ENCODE measurements at places on chromosomes 6 and 20.

- H3K4me3 ChIP-seq: no peak overlapping the region
- H3K27me3 ChIP-seq: no peaks in the 10 kb centered on the region
- DNase-seq: peak; percentile 44
- H3K4me1 ChIP-seq: no peaks in the 10 kb centered on the region
- H3K27ac ChIP-seq: no peak overlapping the region
- no peaks in the 10 kb centered on the region for H3K36me3 ChIP-seq
Observed at GRCh38 chr20:8255945-8256632, 124.0 kb downstream of the PLCB1 start.

DNA sequence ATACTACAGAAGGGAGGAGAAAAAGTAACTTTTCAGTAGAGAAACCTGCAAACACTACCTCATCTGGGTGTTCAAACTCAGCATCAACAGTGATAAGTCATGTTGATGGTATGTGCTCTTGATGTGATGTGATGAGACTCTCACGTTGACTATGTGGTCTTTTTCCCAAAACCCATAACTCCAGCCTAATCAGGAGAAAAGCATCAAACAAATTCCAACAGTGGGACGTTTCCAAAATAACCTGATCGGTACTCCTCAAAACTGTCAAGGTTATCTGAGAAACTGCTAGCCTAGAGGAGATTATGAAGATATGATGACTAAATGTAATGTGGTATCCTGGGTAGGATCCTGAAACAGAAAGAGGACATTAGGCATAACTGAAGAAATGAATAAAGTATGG lies 41.9 kb upstream of the TAB2 start:
- peaks cover 5% of the 10 kb centered on the region for H3K4me1 ChIP-seq
- no peaks in the 10 kb centered on the region for H3K27me3 ChIP-seq
- H3K4me3 ChIP-seq: no peak overlapping the region
- no peak overlapping the region for H3K27ac ChIP-seq
- H3K36me3 ChIP-seq: no peaks in the 10 kb centered on the region

GRCh38 chr20:6576726-6577125 lies 190.8 kb upstream of the BMP2 start:
- H3K4me1 ChIP-seq: no peaks in the 10 kb centered on the region
- H3K36me3 ChIP-seq: no peaks in the 10 kb centered on the region
- no peaks in the 10 kb centered on the region for H3K27me3 ChIP-seq
- no peak overlapping the region for H3K27ac ChIP-seq

- H3K36me3 ChIP-seq: no peaks in the 10 kb centered on the region
- no peak overlapping the region for H3K4me3 ChIP-seq
- DNase-seq: no peak
Observed at GRCh38 chr6:154380741-154381140, 24.1 kb upstream of the IPCEF1 start.

DNA sequence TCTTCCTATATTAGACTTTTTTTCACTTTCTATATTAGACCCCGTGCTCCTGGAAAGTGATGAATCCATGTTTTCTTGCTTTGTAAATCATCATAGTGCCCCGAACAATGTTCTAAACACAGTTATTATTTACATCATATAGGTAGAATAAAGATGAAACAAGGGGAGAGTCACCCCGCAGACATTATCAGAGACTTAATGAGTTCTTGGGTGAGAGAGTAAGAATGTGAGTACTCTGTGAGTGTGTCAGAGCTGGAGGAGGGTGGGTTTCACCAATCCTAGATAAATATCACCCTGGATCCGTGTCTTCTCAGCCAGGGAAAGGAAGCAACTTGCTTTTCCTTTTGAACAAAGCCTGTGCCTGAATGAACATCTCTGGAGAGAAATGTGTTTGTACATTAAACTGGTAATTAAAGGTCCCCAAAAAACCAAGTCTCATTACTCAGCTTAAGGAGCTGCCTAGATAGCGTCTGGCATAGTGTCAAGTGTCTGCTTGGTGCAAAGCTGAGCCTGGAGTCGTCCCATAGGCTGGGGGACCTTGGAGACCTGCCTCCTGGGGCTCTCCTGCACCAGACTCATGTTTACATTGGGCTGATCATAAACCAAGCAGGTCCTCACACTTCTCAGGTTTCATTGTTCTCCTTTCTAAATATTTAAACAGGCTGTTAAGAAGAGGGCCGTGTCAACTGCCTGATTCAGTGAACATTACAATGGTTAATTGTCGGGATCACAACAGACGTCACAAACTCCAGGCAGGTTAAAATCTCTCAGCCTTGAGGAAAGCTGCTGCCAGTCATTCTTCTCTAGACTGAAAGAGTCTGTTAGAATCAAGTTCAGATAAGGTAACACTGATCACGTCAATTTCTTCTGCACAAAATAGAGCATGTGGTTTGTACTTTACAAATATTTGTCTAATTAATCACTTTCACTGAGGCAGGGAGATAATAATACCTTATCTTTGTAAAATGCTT lies 179.7 kb upstream of the MYLIP start:
- H3K4me1 ChIP-seq: peaks cover 44% of the 10 kb centered on the region
- DNase-seq: peak; percentile 59
- H3K36me3 ChIP-seq: no peaks in the 10 kb centered on the region
- H3K27ac ChIP-seq: no peak overlapping the region
- H3K4me3 ChIP-seq: no peak overlapping the region
- no peaks in the 10 kb centered on the region for H3K27me3 ChIP-seq

GRCh38 chr6:141359953-141360352 lies 772.8 kb upstream of the GJE1 start:
- no peaks in the 10 kb centered on the region for H3K27me3 ChIP-seq
- no peaks in the 10 kb centered on the region for H3K4me1 ChIP-seq
- H3K27ac ChIP-seq: no peak overlapping the region
- no peaks in the 10 kb centered on the region for H3K36me3 ChIP-seq

DNA sequence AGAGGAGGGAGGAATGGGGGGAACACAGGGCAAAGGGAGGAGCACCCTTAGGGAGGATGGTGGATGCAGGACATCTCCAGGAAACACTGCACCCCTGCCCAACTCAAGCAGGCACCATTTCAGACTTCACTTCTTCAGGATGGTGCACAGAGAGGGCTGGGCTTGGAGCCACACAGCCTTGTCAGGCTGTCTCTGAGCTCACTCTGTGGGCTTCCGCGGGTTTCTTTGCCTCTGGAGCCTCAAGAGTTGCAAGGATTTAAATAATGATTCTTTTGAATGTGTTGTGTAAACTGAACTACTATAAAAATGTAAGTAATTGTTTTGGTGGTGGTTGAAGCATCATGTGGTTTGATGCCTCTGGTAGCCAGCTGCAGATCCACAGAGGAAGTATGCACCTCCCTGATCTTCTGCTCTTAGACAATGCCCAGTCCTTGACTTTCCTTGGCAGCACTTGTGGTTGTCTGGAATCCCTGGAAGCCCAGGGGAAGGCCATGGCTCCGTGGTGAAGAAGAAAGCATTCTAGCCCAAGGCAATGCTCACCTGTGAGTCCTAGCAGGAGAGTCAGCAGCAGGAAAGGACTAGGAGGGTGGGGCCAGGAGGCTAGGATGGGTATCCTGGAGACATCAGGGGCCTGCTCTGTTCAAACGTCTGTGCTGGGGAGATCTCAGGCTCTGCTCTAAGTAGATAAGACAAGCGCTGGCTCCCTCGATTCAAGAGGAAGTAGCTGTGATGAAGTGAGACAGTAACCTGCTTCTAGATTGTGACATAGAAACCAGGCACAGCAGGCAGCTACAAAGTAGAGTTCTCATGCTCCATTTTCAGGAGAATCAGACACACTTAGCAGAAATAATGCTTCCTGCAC lies 50.2 kb upstream of the SIRPG start:
- H3K27me3 ChIP-seq: peaks cover 5% of the 10 kb centered on the region
- H3K36me3 ChIP-seq: no peaks in the 10 kb centered on the region
- no peak overlapping the region for H3K4me3 ChIP-seq
- no peaks in the 10 kb centered on the region for H3K4me1 ChIP-seq
- no peak overlapping the region for H3K27ac ChIP-seq

DNA sequence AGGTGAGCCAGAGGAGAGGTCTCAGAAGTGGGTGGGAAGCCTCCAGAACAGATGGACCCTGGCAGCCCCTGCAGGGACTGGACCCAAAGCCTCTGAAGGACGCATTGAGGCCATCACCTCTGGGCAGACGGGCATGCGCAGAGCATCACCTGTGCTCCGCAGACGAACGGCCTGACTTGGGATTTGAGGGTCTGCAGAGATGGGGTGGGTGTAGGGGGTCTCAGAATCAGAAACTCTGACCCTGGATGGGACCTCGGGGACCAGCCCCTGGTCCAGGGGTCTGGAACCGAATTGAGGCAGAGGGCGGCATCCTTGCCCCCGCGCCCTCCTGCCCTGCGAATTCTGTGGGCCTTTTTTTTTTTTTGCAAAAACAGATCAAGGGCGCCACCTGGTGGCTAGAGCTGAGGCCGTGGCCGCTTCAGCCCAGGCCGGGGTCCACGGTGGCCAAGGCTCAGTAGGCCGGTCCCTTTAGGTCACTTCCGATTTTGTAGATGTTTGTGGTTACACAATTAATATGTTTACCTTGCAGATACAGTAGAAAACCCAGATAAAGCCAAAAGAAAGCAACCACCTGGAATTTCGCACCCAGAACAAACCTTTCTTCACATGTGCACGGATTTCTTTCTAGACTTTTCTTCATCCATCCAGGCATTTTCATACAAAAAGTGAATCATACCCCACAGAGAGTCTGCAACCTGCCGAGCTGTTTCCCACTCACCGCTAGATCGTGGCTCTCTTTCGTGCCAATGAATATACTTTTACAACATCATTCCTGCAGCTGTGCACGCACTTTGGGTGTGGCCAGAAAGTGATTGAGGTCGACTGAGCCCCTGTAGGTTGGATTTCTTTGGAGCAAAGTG lies 25.9 kb downstream of the ZBP1 start:
- no peaks in the 10 kb centered on the region for H3K36me3 ChIP-seq
- DNase-seq: peak; percentile 74

All from lower lobe of right lung (tissue), 2 donors.